ENCODE measurements at places on chromosomes 2 and 18.

- no peak for DNase-seq
These were observed 152.1 kb upstream of the ID2 start for GRCh38 chr2:8529706-8530277.

- DNase-seq = peak; percentile 76
These were observed at the start of gene AGPS for GRCh38 chr2:177392373-177393202. TSS of gene AGPS (plus strand) at chr2:177392773. CDS start at chr2:177392790, 17 bp downstream.

DNA sequence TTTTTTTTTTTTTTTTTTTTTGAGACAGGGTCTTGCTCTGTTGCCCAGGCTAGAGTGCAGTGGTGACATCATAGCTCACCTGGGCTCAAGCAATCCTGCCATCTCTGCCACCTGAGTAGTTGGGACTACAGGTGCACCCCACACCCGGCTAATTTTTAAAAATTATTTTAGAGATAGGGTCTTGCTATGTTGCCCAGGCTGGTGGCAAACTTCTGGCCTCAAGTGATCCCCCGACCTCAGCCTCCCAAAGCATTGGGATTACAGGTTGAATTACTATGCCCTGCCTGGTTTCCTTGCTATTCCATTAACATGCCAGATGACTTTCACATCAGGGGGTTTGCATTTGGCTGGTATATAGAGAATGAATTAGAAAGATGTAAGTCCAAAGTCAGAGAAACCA is 253.2 kb downstream of the CAMKMT start:
- DNase-seq = no peak

GRCh38 chr2:11547912-11548497 is 14.2 kb downstream of the GREB1 start:
- no peak for DNase-seq

- DNase-seq = peak; percentile 53
These were observed 26.0 kb upstream of the FOSL2 start for GRCh38 chr2:28366496-28367282.

DNA sequence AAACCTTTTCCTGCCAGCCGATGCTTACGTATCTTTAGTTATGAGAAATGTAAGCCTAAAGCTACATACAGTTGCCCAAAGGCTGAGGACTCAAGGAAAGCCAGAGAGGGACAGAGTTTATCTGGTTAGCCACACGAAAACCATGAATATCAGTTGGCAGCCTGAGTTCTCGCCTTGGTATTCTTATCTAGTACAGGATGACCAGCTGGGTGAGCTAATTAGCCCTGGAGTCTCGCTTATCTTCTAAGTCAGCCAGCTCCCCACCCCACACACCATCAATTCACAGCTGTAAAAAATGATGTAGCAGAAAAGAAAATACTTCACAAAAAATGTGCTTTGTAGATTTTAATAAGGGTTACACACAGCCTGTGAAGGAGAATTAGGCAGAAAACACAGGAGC is 617.5 kb upstream of the SOX11 start:
- no peak for DNase-seq

- no peak for DNase-seq
These were observed 30.0 kb upstream of the MBP start for GRCh38 chr18:77162580-77162979.

- DNase-seq = no peak
These were observed 390.7 kb upstream of the TMEFF2 start for GRCh38 chr2:192585418-192585817.

DNA sequence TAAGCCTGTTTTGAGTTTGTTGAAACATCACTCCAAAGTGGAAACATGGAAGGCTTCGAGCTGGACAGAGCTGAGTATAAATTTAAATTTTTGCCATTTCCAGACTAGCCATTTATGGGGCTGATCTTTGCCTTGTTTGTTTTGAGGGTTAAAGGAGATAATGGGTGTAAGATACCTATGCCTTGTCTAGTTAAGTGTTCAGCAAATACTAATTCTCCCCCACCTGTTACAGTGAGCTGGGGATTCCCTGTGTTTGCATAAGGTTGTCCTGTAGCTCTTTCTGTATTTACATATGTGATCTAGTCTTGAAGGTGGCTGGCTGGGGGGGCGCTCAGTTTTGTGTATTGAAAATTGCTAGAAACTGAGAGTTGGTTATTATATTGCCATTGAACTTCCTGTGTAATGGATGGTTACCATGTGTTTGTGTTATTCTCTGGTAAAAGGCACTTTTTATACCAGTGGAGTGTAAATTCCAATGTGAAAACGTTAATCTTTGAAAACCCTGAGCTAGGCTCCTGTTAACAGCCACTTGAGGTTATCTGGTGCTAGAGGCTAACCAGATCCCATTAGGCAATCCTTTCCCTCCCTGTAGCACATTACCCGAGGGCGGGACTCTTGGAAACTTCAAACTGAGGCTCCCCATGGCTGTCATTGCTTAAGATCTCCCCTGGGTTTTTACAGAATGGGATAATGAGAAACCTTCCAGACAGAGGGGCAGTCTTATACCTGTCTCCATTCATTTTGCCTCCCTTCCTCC is 26.7 kb downstream of the TANC1 start:
- no peak for DNase-seq

- no peak for DNase-seq
These were observed 57.8 kb downstream of the MSH2 start for GRCh38 chr2:47460766-47461165.

GRCh38 chr2:128311755-128312341 is 6.8 kb downstream of the HS6ST1 start:
- no peak for DNase-seq

DNA sequence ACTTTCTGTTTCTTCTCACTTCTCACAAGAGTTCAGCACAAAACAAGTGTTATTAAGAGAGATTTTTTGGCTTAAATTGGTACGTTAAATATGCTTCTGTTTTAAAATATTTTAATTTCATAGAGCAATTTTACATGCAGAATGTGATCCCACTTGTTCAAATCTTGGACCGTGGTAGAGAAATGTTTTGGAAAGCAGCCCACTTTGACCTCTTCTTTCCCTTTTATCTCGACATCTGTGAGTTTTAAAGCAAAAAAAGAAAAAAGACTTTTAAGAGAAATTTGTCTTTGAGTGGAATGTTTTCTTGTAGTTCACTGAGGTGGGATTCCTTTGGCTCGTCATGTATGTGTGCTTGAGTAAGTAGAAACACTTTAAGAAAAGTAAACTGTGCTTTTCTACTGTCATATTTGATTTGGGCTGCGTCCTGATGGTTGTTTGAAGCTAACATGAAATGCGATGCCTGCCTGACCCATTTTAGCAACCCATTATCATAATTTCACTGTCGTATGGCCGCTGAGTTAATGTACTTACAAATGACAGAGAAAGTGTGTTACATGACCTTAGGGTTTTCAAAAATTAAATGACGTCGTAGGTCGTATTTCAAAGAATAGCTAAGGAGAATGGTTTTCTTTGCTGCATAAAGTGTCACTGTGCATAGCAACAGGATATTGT is 54.5 kb downstream of the TSHZ1 start:
- no peak for DNase-seq

- DNase-seq = no peak
These were observed 3.9 kb downstream of the CTLA4 start for GRCh38 chr2:203871371-203871983.

DNA sequence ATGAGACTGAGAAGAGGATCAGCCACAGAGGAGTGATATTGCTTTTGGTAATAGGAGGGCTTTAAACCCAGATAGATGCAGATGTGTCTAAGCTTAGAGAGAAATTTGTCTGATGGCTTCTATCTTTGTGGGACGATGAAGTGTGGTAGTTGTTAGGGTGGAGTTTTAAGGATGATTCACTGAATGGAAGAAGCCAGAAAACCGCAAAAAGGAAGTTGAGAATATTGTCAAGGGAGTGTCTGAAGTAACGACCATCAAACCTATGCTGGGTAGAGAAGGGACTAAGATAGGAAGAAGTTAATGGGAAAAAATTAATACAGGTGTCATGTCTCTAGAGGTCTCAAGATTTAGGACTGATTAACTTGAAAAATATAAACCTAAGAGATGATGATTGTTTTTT is 195.6 kb upstream of the MC4R start:
- no peak for DNase-seq

GRCh38 chr2:54665436-54665856 is 58.0 kb upstream of the EML6 start:
- no peak for DNase-seq

DNA sequence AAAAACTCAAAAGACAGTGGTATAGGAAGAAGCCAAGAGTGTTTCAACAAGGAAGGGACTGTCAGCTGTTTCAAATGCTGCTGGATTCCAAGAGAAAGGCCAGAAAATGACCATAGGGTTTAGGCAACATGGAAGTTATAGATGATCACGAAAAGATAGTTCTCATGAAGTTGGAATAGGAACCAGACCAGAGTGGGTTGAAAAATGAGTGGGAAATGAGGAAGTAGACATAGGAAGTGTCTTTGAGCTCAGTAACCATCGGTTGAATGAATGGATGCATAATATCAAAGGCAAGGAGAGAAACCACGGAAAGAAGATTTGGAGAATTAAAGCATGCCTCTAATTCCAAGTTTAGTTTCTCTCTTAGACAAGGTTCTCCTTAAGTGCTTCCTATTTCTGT is 1.3 kb downstream of the NCAPH start:
- DNase-seq = no peak

DNA sequence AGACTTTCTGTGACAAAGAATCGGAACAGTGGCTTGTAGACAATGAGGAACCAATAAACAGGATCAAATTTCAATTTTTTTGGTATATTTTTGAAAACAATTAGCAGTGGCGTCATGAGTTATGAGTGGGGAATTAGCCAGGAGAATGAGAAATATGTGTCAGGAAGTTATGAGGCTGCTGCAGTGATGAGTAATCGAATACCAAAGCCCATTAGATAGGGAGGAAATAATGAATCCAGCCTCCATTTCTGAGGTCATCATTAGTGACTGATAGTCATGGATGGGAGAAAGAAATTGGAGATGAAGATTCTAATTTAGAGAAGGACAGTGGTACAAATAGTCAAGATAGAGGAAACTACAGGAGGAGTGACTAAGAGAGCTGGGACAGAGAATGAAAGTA is 673.1 kb upstream of the VRK2 start:
- DNase-seq = no peak

DNA sequence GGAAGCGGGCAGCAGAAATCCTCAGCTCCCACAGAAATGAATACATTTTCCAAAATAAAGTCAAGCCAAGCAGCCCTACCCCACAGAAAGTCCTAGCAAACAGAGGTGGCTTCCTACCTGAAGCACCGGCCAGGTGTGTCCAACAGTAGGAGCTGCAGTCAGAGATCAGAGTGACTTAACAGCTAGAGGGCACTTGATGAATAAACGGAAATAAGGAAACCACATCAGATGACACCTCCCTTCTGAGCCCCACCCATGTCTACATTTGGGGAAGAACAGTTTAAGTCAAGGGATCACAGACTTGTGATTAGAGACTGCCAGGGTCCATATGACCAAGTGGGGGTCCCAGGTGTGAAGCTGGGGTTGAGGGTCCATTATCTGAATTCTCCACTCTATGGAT is at the start of gene CXCR1:
TSS of gene CXCR1 (minus strand) at position 172 of the 400 bp plus-strand sequence. CDS start 1,751 bp downstream, outside the sequence.
- DNase-seq = no peak

DNA sequence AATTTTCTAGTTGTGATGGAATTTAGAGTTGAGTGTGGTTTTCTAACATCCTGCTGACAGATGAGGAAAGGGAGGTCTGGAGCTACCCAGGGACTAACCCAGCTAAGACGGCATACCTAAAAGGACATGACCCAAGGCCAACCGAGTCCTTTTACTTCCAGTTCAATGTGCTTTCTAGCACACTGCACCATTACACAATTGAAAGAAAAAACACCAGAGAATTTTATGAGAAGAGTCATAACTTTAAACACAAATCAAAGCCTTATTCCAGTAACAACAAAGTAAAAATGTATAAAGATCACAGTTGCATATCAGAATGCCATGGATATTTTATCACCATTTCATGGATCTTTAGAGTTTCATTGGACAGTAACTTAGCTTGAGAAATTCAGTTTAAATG is 480.3 kb downstream of the MEIS1 start:
- DNase-seq = no peak

DNA sequence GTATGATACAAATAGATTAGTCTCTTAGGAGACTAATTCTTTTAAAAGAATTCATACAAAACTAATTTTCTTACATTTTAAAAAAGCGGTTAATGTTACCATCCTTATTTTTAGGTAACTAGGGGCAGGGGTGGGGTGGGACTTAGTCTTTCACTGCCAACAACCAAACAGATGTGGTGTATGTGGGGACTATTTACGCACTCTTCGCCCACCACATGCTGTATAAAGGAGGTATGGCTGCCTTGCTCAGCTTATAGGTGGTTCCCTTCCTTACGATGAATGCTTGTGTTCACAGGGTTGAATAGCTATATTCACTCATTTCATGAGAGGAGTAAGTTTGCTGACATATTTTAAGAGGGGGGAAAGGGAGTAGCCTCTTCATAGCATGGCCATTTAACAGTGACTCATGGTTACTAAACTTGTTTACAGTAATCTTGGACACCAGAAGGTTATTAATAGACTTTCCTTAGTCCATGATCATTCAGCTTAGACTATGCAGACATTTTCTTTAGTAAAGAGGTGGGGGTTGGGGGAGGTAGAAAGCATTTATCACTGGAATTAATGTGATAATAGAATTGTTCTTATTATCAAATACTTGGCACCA is 61.8 kb downstream of the CAB39 start:
- DNase-seq = no peak

GRCh38 chr18:61245276-61245675 is 88.0 kb upstream of the CDH20 start:
- no peak for DNase-seq

- DNase-seq = no peak
These were observed 38.4 kb downstream of the CYP26B1 start for GRCh38 chr2:72109291-72109690.

- no peak for DNase-seq
These were observed 80.9 kb upstream of the CCDC85A start for GRCh38 chr2:56102866-56103265.

DNA sequence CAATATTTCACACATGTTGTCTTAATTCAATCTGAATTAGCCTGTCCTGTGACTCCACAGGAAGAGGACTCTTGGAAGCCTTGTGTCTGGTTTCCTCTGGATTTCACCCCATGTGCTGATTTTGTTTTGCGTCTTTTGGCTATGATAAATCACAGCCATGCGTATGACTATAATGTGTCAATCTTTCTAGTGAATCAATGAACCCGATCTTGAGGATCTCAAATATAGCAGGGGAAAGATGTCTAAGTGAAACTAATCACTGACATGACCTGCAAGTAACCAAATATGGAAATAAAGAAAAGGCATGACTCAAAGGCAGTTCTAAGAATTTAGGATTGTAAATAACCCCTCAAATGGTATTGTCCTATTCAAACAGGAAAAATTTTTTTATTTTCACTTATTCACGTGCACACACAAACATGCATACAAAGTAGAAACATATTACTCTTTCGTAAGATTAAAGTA is 8.2 kb downstream of the WDFY1 start:
- no peak for DNase-seq
